ENCODE measurements at places on chromosomes 3 and 15.

DNA sequence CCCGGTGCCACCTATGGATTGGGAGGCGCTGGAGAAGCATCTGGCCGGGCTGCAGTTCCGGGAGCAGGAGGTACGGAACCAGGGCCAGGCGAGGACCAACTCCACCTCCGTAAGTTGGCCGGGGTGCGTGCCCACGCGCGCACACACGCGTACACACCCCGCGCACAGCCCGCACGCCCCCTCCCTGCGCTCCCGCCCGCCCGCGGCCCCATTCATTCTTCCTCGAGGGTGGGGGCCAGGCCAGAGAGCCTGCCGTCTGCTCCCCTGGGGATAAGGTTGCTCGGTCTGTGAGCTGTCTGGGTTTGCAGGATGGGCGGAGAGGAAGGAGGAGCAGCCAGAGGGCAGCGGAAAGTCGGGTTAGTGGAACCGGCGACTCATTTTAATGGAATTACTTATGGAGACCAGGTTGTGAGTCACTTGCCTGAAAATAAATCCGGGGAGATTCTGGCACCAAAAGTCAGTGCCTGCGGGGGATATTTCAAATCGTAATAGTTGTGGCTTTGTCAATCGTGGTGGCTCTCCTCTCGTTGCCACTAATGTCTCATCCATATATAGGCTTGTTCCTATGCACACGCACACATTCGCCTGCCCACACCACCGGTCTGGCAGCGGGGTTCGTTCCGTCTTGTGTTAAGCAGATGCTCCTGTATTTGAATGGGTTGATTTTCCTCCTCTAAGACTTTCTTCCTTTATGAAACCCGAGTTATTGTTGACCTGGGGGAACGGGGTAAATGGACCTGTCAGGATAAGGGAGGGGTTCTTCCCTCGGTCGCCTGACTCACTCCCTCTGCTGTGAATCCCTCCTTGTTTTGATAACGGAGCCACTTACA, 223.4 kb upstream of the IL12A start:
- no peak for DNase-seq

DNA sequence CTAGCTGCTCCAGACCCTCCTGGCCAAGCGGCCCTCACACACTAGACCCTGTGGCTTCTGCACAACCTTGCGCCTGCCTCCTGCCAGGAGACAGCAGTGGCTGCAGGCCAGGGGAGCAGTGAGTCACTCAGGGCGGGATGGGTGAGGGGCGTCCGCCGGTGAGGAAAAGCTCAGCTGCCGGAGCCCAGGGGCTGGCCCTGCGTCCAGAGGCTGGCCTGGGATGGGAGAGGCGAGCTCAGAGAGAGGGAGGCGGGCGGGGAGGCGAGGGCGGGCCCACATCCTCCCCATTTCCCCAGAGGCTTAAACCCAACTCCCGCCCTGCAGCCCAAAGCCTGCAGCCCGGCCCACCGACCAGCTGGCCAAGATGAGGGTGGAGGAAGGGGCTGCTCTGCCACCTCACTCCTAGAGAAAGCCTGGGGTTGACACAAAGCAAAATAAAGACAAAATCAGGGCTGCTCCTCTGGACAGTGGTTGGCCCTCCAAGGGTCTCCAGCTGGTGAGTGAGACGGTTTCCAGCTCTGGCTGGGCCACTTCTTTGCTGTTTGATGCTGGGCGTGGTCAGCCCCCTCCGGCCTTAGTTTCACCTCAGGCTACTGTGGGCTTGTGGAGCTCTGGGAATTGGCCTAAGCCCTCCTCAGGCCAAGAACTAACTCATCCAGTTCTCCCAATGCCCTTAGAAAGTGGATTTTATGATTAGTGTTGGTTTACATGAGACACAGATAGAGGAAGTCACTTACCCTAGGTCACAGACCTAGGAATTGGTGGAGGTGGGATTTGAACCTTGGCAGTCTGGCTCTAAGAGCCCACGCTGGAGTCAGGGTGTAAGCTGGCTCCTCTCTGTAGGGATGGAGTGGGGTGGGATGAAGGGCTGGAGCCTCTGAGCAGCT, 50.6 kb downstream of the IQSEC1 start:
- DNase-seq = no peak

- DNase-seq = no peak
Observed at GRCh38 chr3:79183496-79183895, 584.3 kb downstream of the ROBO1 start.

- DNase-seq = peak; percentile 26
Observed at GRCh38 chr3:43389388-43390254, 103.3 kb downstream of the SNRK start.

GRCh38 chr15:45174069-45174468, 13.7 kb downstream of the SHF start:
- no peak for DNase-seq

DNA sequence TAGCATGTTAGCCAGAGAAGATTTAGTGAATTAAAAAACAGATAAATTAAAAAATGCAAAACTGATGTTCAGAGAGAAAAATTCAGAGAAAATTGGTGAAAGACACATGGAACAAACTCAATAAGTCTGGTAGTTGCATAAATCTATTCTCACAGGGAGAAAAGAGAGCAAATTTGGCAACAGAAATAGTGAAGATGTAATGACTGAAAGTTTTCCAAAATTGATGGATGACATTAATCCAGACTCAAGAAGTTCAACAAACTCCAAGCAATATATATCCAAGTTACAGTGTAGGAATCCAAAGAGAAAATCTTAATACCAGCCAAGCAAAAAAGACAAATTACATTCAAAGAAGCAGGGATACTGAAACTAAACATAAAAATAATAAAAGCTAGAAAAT, 302.7 kb upstream of the ARPP21 start:
- DNase-seq = no peak

DNA sequence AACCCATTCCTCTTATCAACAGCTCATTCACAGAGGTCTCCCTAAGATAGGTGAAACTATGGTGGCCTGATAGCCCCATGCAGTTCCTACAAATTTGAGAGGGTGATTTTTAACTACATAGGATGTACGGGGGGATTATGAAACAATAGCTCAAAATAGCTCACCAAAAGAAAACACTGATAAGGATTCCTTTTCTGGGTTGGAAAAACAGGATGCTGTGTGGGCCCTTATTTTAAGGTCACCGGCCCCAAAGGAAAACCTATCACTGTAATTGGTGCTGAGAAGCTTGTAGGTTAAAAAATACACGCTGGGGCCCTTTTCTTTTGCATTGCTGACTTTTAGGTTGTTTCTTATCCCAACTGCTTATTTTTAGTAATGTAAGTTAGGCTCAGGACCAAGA, 627.4 kb downstream of the MAGI1 start:
- no peak for DNase-seq

DNA sequence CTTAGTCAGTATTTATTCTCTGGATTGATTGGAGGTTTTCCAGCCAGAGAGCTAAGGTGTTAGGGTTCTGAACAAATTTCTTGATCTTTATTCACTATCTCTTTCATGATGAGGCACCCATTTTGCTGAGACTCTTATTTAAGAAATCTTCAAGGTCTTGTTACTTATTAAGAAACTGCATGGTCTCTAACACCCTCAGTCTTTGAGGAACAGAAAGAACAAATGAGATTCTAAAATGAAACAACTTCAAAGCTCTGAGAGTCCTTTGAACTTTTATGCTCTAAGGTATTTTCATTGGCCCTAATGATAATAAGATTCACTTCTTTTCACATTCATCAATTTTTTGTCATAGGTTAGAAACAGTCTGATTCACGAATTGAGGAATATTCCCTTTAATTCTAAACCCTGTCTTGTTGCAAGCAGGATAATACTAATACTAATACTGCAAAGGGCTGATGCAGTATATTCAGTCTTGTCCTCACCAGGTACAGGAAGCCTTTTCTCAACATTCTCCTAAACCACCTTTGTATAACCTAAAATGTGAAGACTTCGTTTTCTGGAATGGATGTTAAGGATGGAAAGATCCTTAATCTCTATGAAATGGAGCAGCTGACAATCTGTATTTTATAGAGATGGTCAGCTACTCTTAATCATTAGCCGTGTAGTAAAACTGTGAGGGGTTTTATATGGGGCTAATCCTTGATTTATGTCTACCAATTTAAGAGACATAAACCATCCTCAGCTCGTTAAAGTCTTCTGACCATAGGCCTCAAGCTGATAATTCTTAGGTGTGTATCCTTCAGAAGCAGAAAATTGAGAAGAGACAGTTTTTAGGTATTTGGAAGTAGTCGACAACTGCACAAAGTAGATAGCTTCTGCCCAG, 198.3 kb downstream of the OTOL1 start:
- no peak for DNase-seq

All from activated naive CD8-positive, alpha-beta T cell treated with anti-CD3 and anti-CD28 coated beads, Interleukin-2, amount 50 U/mL, for 16 hours (primary cell).